ENCODE measurements at places on chromosomes 16 and 17.

GRCh38 chr17:38687286-38687685, 12.5 kb upstream of the EPOP start:
- DNase-seq, result no peak

DNA sequence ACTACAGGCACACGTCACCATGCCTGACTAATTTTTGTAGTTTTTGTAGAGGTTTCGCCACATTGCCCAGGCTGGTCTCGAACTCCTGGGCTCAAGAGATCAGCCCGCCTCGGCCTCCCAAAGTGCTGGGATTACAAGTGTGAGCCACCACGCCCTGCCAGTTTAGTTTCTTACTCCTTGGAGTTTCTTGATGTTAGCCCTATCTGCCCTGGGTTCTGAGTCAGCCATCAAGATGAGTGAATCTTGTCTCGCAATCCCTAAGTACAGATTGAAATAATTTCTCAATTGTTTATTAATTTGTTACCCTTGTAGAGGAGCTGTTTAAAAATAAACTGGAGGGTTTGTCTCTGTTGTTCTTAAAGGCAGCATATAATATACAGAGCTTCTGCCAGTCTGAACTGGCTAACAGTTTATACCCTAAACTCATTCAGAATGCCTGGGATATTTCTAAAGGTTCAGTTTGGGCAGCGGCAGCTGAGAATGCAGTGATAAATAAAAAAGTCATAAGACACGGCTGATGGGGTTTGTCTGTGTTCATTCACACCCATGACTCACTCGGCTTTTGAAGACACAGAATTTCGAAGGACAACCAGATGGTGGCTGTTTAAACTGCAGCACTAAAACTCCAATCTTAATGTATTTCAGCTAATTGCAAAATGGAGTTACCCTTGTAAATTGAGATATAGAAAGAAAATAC, 39.6 kb downstream of the GPRC5B start:
- no peak for DNase-seq

DNA sequence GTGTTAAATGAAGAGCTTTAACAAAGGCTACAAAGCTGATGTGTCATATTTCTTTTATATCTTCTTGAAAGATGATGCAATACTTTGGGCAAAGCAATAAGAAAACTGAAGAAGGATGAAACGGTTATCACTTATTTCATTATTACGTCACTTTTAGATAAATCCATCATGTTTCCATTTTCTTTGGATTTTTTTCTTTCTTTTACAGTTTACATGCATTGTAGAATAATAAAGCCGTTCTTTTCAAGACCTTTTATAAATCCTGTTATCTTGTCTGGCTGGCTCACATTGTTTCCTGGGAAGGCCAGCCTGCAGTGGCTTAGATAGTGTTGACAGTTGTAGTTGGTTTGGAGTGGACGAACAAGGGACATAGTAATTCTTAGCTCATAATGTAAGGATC, 28.9 kb downstream of the TANC2 start:
- no peak for DNase-seq

- DNase-seq, result no peak
These were observed 134.7 kb downstream of the SOX9 start for GRCh38 chr17:72255481-72255880.

GRCh38 chr17:29575511-29576213, 7.2 kb downstream of the TP53I13 start:
- DNase-seq, result no peak
